ENCODE measurements at places on chromosomes 16 and 17.

DNA sequence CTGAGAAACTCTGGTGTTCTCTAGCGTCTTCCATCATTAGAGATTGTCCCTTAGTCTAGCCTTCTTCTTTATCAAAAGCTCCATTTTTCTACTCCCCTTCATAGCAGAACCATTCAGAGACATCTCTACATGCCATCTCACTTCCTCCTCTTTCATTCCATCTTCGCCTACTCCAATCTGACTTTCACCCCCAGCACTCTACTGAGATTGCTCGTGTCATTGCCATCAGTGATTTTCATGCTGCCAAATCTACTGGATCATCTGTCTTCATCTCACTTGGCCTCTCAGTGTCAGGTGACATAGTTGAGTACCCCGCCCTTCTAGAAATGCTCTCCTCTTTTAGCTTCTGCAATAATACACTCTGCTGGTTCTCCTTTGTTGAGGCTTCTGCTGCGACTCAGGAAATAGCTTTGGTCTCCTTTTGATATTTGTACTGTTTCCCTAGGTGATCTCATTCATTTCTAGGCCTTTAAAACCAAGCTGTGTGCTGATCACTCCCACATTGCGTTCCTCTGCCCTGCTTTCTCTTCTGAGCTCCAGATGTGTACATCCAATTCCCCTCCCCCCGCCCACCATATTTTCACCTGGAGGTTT lies 119.1 kb downstream of the FTO start:
- no peak for DNase-seq

DNA sequence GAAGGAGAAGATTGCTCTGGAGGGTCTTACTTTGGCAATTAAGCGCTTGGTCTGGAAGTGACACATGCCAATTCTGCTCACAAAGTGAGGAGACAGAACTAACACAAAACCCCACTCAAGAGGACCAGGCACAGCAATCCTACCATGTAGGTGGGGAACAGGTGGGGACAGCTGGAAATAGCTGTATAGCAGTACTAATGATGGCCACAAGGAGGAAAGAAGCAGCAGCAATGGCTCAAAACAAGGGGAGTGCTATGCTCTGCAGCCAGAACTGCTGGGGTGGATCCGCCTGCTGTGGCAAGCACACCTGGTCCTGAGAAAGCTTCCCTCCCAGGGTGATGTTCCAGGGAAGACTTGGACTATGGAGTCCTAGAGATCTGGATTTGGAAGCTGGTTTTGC lies 17.0 kb upstream of the TMEM132E start:
- no peak for DNase-seq

DNA sequence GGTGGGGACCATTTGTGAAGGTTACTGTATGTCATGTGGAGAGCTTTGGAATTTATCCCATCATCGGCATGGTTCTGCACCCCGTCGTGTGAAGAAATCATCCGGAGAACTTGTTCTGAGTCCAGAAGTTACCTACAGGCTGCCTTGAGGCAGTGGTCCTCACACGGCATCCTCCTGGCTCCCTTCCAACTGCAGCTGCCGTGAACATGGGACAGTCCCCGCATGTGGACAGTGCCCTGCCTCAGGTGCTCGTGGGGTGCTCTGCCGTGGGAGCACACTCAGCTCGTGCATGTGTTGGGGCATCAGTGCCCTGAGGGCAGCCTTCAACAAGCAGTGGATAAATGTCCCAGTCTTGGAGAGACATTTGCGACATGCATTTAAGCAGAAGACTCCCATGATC lies 188.7 kb downstream of the KATNIP start:
- no peak for DNase-seq

DNA sequence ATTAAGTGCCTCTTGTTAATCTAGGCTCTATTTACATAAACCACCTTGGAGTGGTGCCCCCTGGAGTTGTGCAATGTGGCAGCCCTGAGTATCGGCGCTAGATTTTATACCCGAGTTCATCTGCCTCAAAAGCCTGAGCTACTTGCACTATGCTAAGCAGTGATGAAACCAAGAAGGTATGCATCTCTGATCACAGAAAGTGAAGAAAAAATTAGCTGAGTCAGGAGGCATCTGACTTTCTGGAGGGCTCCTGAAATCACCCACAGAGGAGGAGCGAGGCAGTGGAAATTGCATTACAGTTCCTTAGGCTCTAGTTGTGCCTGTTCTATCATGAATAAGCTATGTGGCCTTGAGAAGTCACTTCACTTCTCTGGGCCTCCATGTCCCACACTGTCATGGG lies 80.3 kb upstream of the PSMD7 start:
- no peak for DNase-seq

DNA sequence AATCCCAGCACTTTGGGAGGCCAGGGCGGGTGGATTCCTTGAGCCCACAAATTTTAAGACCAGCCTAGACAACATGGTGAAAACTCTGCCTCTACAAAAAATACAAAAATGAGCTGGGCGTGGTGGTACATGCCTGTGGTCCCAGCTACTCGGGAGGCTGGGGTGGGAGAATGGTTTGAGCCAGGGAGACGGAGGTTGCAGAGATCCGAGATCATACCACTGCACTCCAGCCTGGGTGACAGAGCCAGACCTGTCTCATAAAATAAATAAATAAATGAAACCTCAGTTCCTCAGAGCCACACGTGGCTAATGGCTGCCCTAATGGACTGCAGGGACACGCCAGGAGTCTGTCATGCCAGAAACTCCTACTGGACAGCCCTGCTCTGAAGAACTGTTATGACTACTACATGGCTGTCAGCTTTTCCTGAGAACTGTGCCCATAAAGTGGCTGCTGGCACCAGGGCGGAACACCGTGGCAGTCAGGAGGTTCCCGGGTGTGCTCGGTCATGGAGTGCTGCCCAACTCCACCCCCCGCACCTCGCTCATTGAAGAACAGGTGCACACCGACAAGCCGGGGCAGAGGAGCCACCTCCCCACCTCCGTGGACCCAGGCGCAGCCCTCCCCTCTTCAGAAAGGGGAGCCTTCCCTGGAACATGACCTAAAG lies 4.3 kb downstream of the TMEM11 start:
- no peak for DNase-seq

DNA sequence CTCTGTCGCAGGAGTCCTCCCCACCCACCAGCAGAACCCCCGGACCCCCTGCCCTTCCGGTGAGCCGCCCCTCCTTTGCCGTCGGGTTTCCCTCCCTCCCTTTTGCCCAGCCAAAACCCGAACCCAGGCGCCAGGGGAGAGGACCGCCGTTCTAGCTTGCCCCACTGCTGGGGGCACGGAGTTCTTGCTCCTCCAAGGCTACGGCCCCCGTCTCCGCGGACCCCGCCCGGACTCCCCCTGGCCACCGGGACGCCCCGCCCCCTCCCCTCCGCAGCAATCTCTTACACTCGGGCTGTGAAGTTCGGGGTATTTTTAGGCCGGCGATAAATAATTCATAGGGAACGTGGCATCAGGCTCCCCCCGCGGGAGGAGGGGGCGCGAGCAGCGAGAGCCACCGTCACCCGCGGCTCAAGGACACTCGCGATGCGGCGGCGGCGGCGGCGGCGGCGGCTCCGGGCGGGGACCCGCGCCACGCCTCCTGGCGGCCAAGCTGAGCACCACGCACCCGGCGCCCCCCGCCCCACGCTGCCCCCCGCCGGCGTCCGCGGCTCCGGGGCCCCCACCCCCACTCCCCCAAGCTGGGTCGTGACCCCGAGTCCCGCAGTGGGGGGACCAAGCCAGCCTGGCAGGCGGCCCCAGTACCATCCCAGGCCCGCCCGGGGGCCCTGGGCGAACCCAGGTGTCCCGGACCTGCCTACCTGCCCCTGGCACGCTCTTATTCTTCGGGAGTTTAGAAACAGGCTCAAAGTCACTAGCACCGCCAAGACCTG lies at the start of gene GRIN2C:
Gene GRIN2C, minus strand, starts transcription at position 427 of the 770 bp plus-strand sequence. CDS start 4,793 bp downstream, outside the sequence.
- DNase-seq: no peak

- DNase-seq: no peak
These were observed 52.6 kb downstream of the NOS2 start for GRCh38 chr17:27747462-27748359.

DNA sequence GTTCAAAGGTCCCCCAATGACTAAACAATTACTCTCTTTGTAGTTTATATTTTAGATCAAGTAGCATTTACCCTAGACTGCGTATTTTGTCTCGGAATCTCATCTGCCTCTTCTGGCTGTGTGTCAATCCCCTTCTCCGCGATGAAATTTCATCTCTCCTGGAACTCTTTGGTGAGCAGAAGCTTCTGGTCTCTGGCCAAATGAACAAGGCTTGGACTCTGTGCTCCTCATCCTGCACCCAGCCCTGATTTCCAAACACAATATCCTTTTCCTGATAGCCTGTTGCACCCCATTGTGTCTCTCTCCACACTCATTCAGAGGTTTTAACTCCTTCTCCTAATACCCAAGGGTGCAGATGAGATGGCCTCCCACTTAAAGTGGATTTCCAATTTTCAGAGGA lies 609.4 kb upstream of the CDH5 start:
- no peak for DNase-seq

- DNase-seq: no peak
These were observed 105.9 kb downstream of the ZFHX3 start for GRCh38 chr16:72942021-72942420.

DNA sequence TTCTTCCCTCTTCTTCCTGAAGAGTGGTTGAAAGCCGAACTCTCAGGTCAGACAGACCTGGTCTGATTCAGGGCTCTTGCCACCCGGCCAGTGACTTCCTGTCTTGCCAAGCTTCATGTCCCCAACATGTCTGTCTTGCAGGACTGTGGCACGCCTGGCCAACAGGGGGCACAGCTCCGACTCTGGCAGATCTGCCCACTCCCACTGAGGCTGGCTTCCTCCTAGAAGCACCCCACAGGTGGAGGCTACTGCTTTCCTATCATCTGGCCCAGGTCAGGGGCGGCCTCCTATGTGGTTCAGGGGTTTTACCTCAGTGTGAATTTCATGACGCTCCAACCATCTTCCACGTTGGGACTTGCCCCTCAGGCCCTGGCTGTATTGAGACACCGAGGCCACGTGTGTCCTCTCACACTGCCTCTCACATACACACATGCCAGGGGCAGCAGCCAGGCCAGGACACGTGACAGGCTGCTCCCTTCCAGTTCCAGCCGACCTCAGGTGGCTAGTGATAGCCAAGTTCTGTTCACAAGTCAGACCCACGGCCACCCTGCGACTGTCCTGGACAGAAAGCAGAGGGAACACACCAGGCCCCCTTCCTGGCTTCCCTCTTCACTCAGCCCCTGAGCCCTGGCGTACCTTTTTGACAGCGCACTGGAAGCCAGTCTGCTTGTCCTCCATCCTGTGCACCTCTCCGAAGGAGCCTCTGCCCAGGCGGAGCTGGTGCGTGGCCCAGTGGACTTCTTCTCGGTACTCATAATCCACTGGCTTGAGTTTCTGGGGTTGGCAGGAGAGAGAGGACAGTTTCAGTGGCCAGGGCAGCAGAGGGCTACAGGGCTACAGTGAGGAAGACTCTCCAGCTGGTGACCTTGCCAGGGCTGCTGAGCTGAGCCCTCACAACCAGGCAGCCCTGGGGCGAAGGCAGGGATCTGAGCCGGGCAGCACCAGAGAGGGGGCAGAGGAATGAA lies 22.6 kb upstream of the SPATA32 start:
- DNase-seq: peak; percentile 41

GRCh38 chr17:2239882-2240430 lies 63.6 kb downstream of the SMG6 start:
- DNase-seq: peak; percentile 69

DNA sequence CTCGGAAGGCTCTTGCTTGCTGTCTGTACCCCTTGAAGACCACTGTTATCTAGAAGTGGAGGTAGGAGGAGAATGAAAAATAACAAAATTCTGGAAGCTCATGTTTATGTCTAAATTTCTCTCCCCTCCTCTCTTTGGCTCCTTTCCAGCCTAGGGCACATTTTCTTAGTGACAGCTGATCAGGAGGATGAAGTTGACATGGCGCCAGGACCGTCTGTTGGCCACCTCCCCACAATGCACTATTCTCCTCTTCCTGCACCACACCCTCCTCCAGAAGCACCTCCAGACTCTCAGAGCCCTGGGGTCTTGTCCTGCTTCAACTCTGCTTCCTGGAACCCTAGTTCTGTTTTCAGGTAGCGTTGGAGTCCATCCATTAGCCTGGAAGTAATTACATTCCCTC lies 25.5 kb upstream of the SSTR2 start:
- DNase-seq: no peak

DNA sequence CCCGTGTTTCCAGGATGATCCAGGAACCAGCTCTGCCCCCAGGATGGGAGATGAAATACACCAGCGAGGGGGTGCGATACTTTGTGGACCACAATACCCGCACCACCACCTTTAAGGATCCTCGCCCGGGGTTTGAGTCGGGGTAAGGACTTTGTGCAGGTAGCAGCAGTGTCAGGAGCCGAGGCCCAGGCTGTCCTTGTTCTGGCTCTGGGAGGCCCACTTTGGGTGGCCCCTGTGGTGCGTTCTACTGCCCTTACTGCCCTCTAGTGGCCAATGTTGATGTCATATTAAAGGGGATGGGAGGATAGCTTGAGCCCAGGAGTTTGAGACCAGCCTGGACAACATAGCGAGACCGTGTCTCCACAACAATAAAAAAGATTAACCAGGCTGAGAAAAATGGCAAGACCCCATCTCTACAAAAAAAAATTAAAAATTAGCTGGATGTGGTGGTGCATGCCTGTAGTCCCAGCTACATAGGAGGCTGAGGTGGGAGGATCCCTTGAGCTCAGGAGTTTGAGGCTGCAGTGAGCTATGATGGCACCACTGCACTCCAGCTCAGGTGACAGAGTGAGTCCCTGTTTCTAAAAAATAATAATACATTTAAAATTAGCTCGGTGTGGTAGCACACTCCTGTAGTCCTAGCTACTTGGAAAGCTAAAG lies 20.9 kb upstream of the CLEC18A start:
- DNase-seq: peak; percentile 42

DNA sequence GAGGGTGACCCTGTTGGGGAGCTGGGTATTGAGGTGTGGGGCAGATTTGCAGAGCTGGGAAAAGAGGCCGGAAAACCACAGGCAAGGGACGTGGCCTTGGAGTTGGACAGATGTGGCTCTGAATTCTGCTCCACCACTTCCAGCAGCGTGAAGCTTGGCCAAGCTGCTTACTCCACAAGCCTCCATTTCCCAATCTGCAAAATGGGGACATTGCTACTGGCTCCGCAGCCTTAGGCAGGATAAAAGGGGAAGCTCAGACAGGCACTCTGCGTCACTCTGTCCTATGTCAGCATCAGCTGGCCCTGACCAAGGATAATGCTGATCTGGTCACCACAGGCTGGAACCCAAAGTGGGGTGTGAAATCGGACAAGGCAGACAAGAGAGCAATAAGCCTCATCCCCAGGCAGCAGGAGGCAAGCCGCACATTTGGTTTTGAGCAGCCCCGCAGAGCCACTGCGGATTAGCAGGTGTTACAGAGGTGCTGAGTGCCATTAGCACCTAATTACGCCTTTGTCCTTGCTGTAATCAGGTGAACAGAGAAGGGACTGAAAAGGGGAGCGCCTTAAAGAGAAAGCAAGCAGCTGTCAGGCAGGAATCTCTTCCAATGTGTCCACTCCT lies 54.8 kb downstream of the SDK2 start:
- no peak for DNase-seq

Measured in stimulated activated CD4-positive, alpha-beta T cell treated with anti-CD3 and anti-CD28 coated beads, Interleukin-1b, Interleukin-23, amount 100 ng/mL, for 48 hours (primary cell).